Activated CD8-positive, alpha-beta memory T cell treated with anti-CD3 and anti-CD28 coated beads for 1 hour (primary cell): ENCODE measurements at places on chromosomes 1 and 21.

GRCh38 chr1:232426801-232427200, 203.1 kb downstream of the SIPA1L2 start:
- DNase-seq = no peak

DNA sequence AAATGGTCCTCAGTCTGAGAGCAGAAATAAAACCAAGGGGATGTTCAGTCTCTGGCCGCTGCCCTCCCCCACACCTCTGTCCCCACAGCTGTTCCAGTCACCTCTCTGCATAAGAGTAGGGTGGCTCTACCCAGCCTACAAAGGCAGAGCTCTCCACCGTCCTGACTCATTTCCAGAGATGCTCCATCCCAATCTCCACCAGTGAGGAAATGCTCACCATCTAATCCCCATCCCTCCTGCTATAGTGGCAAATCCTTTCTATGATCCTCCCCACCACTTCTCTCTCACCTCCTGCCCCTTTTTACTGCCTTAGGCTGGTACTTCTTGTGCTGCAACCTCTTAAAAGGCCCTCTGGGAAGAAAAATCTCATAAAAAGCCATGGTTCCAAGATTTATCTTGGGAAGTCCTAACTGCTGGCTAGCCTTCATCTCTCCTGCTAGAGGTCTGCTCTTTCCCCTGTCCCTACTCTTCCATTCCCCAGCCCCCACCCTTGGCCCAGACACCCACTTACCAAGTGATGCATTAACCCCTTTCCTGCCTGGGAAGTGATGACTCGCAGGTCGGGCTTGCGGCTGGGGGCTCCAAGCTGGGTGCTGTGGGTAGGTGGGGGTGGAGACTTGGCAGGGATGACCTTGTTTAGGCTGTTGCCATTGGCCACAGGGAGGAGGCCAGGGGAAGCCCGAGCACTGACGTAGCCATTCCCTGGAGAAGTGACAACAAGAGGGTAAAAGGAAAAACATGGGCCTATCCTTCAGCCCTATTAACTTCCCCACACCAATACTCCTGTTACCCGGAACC, 23.9 kb downstream of the MEF2D start:
- DNase-seq = no peak

GRCh38 chr1:156400191-156400935, 31.4 kb downstream of the RHBG start:
- no peak for DNase-seq

DNA sequence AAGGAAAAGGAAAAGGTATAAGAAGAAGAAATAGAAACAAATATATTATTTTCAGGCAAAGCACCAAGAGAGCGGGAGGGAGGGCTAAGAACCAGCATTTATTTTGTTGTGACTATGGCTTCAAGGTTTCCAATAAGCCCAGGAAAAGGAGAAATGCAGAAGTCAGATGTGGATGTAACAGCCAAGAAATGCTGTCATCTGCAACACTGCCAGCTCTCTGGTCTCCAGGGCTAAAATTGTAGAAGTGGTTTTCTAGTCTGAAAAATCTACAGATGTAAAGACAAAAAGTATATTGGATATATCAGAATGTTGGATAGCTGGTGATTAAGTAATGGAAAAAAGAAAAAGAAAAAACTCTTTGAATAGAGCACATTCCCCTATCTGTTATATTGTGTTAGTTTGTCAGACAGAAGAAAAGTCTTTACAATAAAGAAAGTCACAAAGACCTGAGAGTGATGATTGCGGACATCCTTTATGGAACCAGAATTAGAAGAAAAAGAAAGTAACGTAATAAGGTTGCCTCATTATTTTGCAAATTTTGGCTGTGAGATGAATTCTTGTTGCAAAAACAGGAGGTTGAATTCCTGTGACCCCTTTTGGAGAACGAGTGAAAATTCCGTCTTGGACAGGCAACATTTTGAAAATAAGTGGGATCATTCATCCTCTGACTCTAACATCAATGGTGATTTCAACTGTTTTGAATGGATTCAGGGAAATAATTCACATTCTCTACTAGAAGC, 938.1 kb downstream of the TTLL7 start:
- DNase-seq = no peak

GRCh38 chr1:47568763-47569162, 130.9 kb downstream of the FOXD2 start:
- no peak for DNase-seq

GRCh38 chr1:5999711-6000443, 7.7 kb upstream of the NPHP4 start:
- DNase-seq = no peak

GRCh38 chr21:37226041-37226920, 40.9 kb downstream of the VPS26C start:
- no peak for DNase-seq

DNA sequence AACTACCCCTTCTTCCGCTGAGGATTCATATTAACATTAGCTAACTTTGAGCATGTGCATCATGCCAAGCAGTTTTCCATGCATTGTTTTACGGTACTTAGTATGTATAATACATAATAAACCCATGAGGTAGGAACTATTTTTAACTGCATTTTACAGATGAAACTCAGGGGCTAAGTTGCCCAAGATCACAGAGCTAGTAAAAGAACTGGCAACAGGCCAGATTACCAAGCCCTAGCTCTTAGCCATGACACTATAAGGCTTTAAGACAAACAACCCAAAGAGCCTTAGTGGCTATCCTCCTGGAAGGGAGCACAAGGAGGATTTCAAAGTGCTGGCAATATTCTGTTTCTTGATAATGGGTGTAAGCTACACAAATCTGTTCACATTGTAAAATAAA, 6.1 kb downstream of the AK2 start:
- DNase-seq = no peak

DNA sequence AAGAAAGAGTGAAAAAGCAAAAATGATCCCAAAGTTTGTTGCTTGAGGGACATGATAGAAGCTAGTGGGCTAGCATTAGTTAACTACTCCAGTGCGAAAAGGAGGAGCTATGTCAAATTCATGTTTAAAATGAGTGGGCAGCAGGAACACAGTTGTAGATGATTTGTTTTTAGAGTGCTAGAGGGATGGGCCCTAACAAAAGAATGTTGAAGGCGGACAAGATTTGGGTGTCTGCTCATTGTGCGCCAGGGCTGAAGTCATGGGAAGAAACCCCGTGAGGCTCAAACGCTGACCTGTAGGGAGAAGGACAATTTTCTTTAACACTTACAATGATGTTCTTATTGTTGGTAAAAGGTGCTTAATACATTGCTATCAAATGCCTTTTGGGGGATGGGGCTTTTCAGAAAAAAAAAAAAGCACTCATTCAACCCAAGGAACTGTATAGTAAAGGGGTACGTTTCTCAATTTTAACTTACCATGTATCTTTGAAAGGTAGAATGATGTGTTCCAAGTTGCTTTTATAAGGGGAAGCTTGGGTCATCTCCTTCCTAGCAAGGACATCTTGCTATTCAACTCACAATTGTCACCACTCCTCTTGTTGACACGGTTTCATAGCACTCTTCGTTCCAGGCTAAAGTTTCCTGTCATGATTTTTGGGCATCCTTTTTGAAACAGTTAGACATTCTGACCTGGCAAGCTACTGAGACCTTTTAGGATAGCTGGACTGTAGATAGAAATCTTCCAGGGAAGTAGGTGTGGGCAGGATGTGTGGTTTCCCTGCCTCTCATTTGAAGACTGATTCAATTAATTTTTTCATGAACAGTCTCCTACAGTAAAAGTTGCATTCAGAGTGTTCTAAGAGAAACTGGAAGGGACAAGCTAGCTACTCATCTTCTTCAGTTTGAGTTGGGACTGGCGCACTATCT, 53.0 kb upstream of the CNN3 start:
- DNase-seq = no peak

- DNase-seq = no peak
Measured at GRCh38 chr1:186799689-186800054, 29.1 kb upstream of the PLA2G4A start.

GRCh38 chr1:112067989-112068388, 78.5 kb upstream of the KCND3 start:
- DNase-seq = no peak

GRCh38 chr1:8687039-8687438, 130.4 kb downstream of the RERE start:
- DNase-seq = no peak

GRCh38 chr1:198641501-198641900, 2.7 kb downstream of the PTPRC start:
- no peak for DNase-seq

GRCh38 chr1:112701227-112702066, 5.5 kb downstream of the RHOC start:
- DNase-seq = no peak

DNA sequence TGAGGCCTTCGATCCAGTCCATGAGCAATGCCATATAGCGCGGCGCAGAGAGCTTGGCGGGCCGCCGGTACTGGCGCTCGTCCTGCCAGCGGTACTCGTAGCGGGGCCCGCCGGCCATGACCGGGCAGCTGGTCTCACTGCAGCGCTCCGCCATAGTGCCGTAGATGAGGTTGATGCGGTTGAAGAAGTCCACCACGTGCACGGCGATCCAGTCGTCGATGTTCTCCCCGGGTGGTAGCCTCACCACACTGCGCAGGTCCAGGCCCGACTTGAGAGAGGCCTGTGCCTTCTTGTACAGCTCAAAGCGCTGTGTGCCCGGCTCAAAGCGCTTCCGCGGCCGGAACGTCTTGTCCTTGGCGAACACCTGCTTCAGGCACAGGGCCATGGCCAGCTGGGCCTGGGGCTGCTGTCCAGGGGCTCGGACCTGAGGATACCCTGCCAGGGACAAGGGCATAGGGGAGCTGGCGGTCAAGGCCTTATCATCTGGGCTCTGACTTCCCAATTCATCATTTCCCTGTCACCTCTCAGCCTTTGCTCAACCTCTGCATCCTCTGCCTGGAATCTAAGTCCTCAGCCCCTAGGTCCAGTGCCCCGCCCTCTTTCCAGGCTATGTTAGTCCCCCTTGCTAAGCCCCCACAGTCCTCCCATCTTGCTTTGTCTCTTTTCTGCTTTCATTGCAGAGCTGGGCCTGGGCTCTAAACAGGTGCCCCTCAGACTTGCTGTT, 3.5 kb downstream of the MOB3C start:
- no peak for DNase-seq

DNA sequence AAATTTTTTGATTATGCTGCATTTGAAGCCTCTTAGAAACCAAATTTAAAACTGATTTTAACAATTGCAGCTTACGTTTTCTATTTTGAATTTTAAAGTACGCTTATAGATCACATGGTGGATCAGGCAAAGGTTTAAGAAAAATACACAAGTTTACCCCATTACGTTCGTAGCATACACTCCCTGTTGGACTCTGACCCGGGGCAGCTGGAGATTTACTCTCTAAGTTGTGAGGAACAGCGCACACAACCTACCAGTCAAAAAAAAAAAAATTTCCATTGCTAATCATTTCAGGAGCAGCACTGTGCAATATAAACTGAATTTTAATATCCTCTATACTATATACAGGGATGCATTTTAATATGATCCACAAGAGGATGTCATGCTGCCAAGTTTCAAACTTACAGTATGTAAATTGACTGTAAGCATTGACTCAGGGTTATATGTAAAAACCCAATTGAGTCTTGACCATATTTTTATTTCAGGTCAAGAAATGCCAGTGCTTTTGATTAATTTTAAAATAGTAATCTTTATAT, 20.4 kb downstream of the CSDE1 start:
- DNase-seq = no peak

- DNase-seq = no peak
Measured at GRCh38 chr1:215040190-215040589, 42.3 kb upstream of the KCNK2 start.

GRCh38 chr1:246066573-246066972, 440.5 kb downstream of the SMYD3 start:
- no peak for DNase-seq

DNA sequence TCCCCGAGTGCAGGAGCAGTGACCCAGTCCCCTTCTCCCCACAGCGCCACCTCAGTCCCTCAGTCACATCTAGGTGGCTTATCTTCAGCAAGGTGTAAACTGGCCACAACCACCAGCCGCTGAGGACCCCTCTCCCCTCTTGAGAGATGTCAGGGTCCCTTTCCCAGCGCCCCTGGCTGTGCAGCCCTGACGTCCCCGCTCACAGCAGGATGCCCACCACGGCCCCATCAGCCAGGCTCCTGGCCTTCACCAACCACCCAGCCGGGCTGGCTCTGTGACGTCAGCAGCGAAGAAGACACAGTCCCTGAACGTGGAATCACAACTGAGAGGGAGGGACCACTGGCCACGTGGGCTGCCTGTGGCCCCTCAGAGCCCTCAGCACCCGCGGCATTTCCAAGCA, 249.4 kb downstream of the NPHP4 start:
- DNase-seq = no peak

DNA sequence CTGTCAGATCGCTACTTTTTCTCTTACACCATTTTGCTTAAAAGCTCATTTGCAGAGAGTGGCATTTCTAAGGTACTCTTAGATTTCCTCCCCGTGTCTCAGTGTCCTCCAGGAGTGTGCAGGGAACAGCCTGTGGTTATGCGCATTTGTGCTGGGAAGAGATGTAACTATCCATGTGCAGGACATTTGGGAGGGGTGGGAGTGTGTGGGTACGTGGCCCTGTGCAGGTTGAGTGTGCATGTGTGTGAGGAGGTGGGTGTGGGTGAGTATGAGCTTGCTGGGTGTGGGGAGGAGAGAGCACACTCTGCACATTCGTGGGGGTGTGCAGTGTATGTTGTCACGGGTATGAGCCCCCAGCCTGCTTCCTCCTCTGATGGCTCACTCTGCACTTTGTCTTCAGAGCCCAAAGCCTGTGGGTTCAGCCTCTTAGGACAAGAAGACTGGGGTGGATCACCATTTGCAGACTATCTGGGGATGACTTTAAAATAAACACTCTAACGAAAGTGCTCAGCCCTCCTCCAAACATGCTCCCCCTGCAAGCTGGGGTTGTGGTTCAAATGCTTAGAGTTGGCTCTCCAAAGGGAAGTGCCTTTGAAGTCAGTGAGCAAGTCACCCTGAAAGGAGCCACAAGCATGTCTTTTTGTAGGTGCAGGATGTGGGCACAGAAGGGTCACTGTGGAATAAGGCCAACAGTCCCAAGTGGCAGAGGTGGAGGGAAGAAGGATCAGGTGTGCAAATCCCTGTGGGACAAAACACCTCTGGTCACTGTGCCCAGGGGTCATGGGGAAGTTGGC, 295.4 kb downstream of the RRAGC start:
- no peak for DNase-seq

DNA sequence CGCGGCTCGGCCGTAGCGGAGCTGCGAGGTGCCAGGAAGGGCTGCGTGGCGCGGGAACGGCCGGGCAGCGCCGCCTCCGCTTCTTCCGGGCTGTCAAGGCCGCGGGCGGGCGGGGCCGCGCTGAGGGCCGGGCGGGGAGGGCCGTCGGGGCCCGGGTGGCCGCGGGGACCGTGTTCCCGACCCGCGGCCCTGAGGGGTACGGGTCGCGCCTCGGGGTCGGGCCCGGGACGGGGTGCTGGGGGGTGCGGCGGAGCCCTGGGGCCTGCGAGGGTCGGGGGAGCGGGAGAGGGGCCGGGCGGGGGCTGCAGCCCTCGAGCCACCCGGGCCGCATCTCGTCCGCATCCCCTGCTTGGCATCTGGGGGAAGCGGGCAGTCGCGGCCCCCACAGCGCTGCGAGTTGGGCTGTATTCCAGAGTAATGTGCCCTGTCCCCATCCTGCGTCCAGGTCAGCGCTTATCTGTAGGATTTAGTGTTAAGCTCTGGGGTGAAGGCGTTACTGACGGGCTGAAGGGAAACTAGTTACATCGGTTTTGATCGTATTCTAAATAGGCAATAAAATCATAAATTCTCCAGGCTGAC, 379 bp downstream of the RER1 start:
- DNase-seq = no peak
